ENCODE measurements at places on chromosomes 3 and 15.
A peak's percentile ranks its signal among the peaks of the same experiment; 100 is the strongest.

DNA sequence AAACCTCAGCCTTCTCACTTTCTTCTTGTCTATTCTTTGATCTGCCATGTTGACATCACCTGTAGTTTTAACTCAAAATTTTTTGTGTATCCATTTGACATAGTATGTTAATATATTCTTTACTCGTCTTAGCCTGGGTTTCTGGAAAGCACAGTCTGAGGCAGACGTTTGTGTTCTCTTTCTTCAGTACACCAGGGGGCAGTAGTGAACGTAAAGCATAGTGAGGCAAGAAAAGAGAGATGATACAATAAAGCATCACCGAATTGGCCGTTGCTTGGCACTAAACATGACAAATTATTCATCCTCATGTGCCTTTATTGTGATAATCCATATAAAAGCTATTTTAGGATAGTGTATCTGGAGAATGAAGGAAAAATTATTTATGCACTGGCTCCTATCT is 141.0 kb upstream of the MYRIP start:
- no peak for DNase-seq

DNA sequence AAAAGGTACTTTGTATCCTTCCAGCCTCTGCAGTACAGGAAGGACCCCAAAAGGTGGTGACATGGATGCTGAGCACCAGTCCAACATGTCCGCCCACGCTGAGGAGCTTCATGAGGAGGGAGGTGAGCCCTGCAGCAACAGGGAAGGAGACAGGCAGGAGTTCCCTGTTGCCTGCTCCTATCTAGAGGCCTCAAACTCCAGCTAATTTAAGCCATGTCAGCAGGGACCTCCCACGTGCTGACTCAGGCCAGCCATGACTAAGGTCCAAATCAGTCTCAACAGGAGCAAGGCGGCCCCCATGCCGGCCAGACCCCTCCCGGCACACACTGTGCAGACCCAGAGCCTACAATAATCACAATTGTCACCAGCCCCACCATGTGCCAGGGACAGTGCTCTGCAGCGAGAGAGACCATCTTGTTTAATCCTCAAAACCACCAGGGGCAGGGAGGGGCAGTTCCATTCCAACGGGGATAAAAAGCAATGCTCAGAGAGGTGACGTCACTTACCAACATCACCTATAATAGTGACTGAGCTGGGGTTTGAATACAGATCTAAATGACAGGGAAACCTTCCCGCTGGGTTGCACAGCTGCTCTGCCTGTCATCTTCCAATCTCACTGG is 54.5 kb upstream of the GATA2 start:
- no peak for DNase-seq

- DNase-seq = no peak
Observed at GRCh38 chr3:179028408-179028807, 43.2 kb downstream of the ZMAT3 start.

GRCh38 chr15:91947683-91948608 is 94.4 kb downstream of the SLCO3A1 start:
- DNase-seq = no peak

- no peak for DNase-seq
Observed at GRCh38 chr15:69972436-69972835, 125.3 kb downstream of the TLE3 start.

GRCh38 chr3:177932750-177933660 is 603.2 kb upstream of the KCNMB2 start:
- DNase-seq = no peak

DNA sequence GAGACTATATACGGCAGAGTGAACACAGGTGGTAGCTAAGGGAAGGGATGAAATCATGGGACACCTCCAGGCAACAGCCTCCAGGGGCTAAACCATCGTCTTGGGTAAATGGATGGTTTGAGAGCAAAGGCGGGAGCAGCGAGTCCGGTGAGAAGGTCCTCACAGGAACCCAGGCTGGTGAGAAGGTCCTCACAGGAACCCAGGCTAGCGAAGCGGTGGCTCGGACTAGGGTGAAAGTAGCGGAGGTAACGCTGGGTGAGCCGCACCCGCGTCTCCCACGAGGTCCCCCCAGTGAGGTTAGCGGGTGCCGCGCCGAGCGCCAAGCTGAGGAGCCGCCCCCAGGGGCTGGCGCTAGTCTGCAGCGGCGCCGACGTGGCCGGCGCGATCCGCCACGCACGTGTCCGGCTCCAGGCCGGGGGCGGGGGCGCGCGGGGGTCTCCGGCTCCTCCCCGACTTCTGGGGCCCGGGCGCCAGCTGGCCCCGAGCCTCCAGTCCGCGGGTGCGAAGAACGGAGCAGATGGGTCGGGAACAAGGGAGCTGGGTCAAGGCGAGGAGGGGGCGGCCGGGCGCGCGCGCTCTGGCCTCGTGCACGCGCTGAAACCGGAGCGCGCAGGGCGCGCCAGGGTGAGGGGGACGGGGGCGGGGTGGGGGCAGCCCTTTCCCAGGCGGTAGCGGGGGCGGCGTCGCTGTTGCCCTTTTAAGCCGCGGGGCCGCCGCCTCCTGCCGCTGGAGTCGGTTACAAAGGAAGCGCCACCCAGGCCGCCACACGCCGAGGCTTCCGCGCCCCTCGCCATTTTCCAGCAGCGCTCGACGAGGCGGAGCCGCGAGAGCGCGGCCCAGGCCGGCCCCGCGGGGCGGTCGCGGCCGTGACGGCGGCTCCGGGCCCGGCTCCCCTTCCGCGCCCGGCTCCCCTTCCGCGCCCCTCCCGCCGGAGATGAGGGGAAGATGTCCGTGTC is at the start of gene UBE2Q2:
UBE2Q2 (plus strand) TSS at position 726 of the 956 bp plus-strand sequence; CDS start at position 946, 220 bp downstream.
- peak; percentile 75 for DNase-seq

DNA sequence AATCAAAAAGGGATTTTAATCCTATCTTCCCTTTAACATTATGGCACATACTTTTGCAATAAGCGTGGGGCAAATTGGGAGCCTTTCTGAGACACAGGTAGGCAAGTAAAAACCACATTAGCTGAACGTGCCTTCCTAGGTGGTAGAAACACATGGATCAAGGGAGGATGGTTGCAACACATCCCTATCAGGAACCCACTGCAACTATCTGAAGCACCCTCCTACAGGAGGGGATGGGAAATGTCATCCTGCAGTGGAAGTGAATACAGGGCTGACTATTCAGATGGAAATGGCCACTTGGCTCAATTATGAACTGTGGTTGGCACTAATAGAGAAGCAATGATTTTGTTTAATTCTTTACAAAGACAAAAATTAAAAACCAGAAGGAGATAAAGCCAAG is 826.3 kb downstream of the FHIT start:
- DNase-seq = no peak

DNA sequence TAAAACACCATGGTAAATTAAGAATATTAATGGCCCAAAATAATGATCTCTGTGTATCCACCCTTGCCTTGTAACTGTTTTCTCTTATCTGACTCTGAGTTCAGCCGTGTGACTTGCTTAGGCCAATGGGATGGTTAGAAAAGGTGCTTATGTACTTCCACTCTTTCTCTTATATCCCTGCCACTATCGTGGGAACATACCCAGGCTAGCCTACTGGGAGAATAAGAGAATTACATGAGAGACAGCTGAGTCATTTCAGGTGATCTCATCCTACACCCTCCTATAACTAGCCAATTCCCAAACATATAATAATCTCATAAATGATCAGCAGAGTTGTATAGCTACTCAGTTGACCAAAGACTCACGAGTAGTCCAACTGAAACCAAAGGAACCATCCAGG is 98.3 kb upstream of the ABI3BP start:
- DNase-seq = no peak

- DNase-seq = no peak
Observed at GRCh38 chr3:130557336-130558035, 40.5 kb downstream of the COL6A6 start.

DNA sequence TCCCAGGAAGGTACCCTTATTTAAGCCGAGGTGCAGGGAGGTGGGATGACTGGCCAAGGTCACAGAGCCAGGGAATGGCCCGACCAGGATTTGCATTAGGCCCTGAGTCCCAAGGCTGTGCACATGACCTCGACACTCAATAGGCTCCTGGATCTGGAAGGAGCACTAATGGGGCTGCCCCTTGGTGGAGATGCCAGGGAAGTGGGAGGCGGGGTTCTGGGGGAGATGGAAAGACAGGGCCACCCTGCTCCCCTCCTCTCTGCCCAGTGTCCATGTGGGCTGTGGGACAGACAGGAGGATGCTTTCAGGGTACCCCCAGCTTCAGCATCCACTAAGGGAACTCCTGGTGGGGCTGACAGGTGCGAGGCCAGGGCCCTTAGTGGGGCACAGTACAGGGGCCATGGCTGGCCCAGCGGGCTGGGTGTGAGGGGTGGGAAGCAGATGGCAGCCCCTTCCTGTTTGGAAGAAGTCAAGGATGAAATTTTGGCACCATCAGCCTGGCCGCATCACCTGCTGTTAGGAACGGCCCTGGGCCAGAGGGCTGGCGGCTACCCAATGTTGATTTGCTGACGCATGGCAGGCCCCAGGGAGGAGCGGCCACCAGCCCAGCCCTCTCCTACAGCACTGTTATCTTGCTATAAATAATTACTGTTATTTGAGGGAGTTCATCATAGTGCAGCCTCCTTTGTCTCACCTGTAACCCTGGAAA is 37.3 kb downstream of the ATP2B2 start:
- DNase-seq = no peak

DNA sequence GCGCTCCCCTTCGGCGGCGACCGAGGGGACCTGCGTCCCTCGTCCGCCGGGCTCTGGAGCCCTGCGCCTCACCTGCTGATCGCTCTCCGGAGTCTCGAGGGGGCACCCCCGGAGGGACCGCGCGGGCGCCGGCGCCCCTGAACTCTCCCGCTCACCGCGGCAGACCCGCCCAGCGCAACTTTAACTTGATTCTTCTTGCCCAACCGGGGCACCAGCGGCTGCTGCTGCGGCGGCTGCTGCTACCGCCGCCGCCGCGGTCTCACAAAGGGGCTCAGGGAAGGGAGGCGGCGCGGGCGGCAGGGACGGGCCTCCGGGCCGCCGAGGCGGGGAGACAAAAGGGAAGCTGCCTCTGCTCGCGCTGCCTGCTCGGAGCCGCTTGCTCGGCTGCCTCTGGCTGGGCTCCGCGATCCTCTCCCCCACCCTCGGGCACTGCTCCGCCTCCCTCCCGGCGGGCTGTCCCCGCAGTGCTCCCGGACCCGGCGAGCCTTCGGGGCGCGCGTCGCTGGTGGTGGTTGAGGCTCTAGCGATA is at the start of gene PPM1L:
PPM1L (plus strand) TSS at position 456 of the 529 bp plus-strand sequence.
- peak; percentile 50 for DNase-seq

DNA sequence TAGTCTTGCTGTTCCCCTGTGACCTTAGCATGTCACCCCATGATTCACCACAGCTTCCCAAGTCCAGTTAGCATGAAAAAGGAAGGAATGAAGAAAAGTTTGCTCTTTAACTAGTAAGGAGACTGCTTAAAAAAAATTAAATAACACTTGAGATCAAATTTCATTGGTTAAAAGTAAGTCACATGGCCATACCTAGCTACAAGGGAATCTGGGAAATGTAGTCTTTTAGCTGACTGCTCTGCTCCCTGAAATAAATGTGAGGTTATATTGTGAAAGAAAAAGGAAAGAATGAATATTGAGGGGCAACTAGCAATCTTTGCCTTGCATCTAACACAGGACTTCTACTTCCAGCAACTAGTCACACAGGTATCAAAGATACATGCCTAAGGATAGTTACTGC is 84.7 kb upstream of the LRRN1 start:
- no peak for DNase-seq

DNA sequence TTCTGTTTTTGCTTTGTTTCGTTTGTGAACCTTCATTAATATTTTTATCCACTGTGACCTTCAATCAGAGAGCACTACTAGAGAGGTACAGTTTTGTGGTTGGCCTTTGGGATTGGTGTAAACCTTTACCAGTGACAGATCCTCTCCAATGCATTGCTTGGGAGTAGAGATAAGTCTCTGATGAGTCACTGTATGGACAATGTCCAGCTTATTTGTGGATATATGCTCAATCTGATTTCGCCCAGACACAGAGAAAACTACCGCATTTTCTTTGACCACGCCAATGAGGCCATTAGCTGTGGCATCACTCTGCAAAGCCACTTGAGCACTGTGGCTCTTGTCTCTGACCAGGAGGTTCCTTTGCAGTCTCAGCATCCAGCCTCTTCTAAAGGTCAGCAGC is 964.7 kb downstream of the TUSC7 start:
- DNase-seq = no peak

GRCh38 chr3:88090681-88091080 is 31.6 kb downstream of the ZNF654 start:
- no peak for DNase-seq

GRCh38 chr3:45781841-45782240 is 14.5 kb downstream of the SLC6A20 start:
- DNase-seq = no peak

- DNase-seq = no peak
Observed at GRCh38 chr3:115239717-115240116, 92.6 kb upstream of the ZBTB20 start.

GRCh38 chr3:41202834-41203345 is 3.6 kb downstream of the CTNNB1 start:
- no peak for DNase-seq

DNA sequence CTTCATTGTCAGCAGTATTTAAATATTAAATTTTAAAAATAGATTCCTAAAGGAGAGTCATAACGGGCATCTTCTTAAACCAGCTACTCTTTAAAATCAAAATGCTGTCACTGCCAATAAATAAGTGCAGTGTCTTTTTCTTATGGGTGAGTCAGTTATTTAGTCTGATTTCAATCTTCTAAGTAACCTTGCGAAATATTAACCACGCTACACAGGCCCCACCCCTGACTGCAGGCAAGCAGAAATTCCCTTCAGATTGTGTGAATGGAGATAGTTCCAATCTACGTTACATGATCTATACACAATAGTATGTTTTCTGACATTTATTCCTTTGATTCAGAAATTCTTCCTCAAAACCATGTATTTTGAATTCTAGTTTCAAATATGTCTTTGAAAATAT is 141.5 kb downstream of the GADL1 start:
- DNase-seq = no peak

DNA sequence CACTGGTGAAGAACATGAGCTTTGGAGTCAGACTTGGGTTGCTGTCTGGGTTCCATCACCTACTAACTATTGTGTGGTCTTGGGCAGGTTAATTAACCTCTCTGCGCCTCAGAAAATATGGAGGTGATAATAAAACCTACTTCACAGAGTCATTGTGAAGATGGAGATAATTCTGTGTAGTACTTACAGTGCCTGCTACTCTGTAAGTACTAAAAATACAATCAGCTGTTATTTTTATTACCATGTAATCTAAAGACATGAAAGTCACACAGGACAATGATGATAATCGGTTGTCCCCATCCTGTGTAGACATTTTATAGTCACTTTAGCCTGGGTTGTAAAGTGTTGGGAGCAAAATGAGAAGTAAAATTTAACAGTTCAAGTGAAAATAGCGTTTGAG is 334.1 kb downstream of the THSD4 start:
- DNase-seq = no peak

GRCh38 chr3:152385761-152386160 is 117.0 kb downstream of the MBNL1 start:
- DNase-seq = no peak

DNA sequence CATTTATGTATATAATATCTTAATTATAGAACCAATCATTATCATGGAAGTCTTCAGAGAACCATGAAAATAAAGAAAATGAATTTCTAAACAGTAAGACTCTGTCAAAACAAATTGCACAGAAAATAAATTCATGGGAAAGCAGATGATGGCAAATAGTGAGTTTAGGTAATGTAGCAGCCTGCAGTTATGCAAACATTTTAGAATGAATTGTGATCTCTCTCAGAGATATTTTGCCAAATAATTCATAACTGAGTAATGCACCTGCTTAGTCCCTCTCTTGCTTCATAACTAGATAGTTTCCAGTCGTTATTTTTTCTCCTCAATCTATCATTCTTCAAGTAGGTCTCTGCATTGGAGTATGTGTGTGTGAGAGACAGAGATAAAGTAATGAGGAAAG is 492.7 kb upstream of the THBS1 start:
- no peak for DNase-seq

GRCh38 chr3:13839726-13840340 is 40.0 kb downstream of the WNT7A start:
- DNase-seq = no peak

Data from CD4-positive, alpha-beta T cell treated with Interleukin-15 for 4 hours (primary cell).